ENCODE measurements at places on chromosomes 1 and 21.

DNA sequence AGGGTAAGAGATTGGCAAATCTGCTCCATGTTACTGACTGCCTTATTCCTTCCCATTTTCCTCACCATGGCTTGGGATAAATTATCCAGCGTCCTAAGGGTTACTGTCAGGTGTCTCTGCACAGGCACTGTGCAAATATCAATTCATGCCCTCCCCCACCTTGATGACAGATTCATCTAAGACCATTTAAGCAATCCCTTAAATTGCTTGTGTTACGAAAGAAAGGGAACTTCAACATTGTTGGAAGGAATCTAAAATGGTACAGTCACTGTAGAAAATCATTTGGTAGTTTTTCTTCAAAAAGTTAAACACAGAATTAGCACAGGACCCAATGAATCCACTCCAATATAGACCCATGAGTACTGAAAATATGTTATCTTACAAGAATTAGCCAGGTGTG is 17.6 kb upstream of the MTARC2 start:
- DNase-seq = no peak

- peak; percentile 40 for DNase-seq
These were observed 32.3 kb upstream of the ID3 start for GRCh38 chr1:23591460-23592208.

- DNase-seq = no peak
These were observed 41.2 kb upstream of the TTC22 start for GRCh38 chr1:54842206-54842915.

GRCh38 chr1:213513006-213513405 is 462.0 kb downstream of the RPS6KC1 start:
- no peak for DNase-seq

DNA sequence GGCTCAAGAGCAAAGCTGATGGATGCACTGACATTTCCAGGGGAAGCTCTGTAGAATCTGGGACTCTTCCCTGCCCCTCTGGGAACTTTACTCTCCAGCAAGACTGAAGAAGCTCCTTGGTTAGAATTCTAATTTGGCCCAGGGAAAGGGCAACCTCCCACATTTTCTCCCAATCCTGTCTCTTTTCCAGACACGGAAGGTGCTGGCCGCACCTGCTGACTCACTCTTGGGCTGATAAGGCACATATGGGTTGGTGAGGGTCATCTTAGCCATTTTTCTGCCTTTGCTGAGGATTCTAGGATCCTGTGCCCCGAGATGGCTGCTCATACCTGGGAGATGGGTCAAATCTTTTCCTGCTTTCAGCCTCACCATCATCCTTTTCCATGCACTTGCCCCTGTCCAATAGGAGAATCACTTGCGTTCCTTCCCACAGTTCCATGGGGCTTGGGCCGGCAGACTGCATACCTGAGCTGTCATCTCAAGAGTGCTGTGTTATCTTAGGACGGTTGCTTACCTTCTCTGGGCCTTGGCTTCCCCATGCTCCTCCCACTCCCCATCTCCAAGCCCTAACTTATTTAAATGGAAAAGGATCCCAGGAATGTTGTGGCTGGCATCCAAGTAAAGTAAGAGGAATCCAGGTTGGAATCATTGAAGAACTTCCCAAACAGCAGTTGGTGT is 1.3 kb downstream of the TINAGL1 start:
- DNase-seq = no peak

DNA sequence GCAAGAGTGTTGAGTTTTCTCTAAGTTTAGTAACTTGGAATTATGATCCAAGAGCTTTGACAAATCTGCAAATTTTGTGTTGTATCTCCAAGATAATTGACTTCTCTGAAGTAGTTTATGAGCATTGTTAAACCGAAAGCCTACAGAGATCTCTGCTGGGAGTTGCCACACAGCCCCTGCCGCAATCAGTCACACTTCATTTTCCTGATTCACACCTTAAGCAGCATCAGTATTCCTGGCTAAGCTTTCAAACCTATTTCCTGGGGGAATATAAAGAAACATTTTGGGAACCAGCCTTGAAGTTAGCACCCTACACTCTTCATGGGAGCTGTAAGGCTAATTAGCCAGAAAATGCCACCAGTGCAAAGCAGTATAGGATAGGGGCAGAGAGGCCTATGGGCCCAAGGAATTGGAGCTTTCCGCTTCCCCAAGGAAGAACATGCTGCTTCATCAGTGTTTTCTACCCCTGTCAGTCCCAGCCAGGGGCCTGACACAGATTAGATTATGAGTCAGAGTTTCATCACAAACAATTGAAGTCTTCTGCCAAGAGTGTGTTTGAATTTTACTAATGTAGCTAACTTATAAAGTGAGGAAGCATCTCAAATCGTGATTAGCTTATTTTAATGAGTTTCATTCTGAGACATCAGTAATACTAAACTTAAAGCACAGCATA is 23.2 kb upstream of the CACYBP start:
- no peak for DNase-seq

GRCh38 chr1:47223921-47224675 is 7.9 kb downstream of the TAL1 start:
- DNase-seq = no peak

- DNase-seq = no peak
These were observed 592.5 kb downstream of the PTPRU start for GRCh38 chr1:29828526-29829447.

DNA sequence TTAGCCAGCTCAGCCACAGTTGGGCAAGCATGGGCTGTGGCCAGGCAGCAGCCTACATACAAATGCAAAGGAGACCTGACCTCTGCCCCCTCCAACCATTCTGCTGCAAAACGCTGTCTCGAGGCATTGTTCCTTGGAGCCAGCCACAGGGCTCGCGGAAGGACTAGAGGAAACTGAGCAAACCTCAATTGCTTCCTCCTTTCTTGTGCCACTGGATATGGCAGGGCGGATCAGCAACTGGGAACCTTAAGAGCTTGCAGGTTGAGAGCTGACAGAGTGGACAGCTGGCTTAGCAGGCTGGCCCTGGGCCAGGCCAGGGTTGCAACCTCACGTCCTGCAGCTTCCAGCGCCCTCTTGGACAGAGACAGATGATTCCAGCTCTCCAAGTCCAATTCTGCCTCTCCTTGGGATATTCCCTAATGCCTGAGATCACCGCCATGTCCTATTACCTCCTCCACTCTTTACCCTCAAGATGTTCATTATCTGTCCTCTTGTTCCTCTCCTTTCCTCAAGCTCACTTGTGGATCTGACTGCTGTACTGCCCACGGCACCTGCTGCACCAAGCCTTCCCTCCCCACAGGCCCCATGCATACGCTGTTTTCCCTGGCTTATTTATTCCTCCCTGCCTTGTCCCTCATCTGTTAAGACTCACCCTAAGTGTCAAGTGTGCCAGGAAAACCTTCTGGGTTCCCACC is 67.5 kb downstream of the SDC3 start:
- no peak for DNase-seq

GRCh38 chr1:1079408-1080121 is 5.5 kb upstream of the RNF223 start:
- DNase-seq = no peak

DNA sequence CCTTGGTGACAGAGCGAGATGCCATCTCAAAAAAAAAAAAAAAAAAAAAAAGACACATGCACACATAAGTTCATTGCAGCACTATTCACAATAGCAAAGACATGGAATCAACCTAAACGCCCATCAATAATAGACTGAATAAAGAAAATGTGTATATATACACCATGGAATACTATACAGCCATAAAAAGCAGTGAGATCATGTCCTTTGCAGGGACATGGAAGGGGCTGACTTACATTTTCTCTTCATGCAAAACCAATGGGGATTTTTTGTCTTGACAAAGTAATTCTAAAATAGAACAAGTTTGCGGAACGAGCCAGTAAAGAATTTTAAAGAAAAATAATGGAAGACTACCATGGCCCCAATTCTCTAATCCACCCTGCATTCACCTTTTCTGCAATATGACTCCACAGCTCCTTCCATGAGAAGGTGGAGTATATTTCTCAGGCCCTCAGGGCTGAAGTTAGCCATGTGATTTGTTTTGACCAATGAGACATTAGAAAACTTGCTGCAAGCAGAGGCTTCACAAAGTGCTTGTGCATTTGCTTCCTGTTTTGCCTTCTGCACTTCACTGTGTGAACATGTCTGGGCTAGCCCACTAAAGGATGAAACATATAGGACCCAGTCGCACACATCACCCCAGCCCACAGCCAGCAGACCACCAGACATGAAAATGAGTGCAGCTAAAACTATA is 78.8 kb upstream of the NR5A2 start:
- DNase-seq = no peak

DNA sequence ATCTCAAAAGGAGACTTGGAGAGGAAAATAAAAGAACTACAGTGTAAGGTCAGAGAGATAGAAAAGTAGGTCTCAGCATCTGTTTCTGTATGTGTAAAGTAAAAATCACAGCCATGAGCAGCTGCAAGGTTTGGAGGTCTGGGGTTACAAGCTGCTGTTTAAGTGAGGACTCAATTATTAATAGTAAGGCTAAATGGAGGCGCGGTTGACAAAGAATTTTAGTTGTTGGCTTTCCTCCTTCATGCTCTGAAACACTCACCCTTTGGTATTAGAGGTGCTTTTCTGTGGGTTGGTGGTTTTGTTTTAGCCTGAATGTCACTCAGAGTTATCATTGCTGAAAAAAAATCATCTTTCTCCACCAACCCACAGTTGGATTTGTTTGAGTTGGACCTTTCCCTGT is 59.8 kb upstream of the HAO2 start:
- DNase-seq = no peak

DNA sequence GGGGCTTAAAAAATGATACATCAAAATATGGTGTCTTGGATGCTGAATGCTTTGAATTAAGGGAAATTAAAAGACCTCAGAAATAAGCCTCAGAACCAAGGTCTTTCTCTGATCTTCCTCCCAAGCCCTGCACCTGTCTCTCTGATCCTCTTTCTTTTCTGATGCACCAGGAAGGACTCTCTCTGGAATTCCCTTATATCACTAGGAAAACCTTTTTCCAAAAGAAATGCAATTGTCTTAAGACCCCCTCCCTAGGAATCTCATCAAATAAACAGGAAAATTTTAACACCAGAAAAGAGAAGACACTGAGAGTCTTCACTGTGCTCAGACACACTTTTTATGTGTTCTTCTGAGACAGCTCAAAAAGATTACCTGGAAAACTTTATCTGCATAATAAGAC is 159.5 kb upstream of the PTBP2 start:
- DNase-seq = no peak

GRCh38 chr1:60273185-60273584 is 199.6 kb upstream of the C1orf87 start:
- no peak for DNase-seq

- DNase-seq = no peak
These were observed 45.1 kb downstream of the PGBD5 start for GRCh38 chr1:230381049-230381467.

DNA sequence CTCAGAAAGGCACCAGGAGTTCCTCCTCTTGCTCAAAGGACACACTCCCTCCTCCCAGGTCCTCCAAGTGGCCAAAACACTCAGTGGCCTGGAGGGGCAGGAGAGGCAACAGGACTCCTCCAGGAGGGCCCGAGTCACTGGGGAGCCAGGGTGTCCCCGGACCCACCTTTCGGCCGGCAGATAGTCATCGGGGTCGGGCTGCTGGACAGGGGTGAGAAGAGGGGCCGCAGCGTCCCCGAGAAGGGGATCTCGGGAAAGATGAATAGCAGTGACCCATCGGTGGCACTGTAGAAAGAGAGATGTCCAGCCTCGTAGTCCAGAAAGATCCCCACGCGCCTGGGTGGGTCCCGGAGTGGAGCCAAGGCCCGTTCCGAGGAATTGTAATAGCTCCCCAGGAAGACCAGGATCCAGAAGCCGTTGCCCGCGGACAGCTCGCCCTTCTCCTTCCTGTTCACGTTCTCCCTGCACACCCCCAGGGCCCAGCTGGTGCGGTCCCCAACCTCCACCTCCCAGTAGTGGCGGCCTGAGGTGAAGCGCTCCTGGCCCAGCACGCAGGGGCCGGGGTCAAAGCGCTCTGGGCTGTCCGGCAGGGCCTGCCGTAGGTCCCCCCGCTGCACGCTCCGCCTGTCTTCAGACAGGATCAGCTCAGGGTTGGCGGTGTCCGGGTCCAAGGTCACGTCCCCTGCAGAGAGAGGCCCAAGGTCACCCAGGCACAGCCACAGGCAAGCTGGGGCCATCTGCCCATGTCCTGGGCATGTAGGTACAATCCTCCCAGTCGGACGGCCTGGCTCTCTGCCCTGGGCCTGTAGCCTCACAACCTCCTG is 11.9 kb downstream of the TRIM11 start:
- no peak for DNase-seq

GRCh38 chr1:177902266-177902665 is 67.6 kb downstream of the SEC16B start:
- no peak for DNase-seq

DNA sequence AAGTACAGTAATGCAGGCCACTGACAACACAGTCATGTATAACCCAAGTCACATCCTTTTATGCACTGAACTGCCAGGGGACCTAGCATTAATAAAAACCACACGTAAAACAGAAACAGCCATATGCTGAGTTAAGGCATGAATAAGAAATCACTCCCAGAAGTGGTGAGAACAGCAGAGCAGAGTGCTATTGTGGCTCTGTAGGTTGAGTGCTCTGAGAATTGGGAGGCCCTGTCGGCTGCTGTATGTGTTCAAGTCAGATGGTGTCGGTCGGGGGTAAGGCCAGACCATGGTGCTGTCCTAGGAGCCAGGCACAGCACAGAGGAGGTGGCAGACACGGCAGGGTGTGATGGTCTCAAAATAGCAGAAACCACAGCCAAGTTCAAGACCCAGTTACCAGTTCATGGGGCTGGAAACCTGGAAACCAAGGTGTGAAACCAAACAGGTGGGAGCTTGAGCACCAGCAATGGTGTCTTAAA is 126.6 kb upstream of the COA6 start:
- DNase-seq = no peak

DNA sequence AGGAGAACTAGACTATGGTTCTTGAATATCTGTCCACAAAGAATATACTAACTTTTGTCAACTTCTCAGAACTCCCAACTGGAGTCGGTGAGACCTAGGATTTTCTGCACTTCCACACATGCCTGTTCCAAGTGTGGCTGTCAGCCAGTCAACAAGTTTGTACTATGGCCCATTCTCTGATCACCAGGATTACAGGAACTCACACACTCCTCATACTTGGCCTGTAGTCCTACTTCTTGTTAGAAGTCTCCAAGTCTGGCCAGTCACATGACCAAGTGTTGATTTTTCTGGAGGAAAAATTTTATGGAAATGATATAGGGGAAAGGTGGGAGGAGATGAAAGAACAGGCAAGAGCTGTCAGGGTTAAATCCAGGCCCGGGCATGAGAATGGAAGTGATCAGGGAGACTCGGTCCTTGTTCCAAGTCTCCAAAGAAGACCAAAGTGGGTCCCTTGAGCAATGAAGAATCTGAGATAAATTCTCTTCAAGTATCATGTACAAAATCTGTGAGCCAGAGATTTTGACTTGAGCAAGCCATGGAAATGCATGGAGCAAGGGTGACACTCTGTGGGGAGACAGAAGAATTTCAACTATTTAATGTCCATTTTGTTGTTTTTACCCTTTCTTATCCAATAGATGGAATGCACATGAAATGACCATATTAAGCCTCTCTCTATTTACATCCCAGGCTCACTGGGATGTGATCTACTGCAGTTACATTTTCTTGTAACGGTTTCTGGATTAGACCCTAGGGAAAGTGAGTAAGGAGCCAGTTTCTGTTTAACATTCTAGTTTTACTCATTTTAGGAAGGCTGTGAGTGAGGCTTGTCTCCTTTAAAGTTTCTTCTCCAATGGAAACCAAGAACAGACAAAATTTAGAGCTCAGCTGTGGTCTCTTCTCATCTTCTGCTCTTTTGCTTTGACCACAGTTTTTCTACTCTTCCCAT is 320.9 kb downstream of the ASTN1 start:
- DNase-seq = no peak

Data from activated CD4-positive, alpha-beta T cell treated with anti-CD3 and anti-CD28 coated beads for 24 hours (primary cell).